ENCODE measurements at places on chromosomes 2 and 18. TPM values are rescaled to one million over a fixed set of nuclear protein-coding genes. Genes with fewer than 3 reads are reported as not detected.

DSG2 gene
- total RNA-seq = 27.6 TPM

ANKRD44 gene
- 58.7 TPM for total RNA-seq

LIMS4 gene
- total RNA-seq = 1.1 TPM

ACADL gene
- 45.4 TPM for total RNA-seq

VIL1 gene
- total RNA-seq = 0.41 TPM

PDK1 gene
- total RNA-seq = 9.5 TPM

POTEI gene
- total RNA-seq = 0.24 TPM

Data from lower lobe of right lung (tissue), 2 donors.